ENCODE measurements at places on chromosomes 16 and 17.

- no peak for DNase-seq
Measured at GRCh38 chr17:83118071-83118841, 38.8 kb downstream of the METRNL start.

DNA sequence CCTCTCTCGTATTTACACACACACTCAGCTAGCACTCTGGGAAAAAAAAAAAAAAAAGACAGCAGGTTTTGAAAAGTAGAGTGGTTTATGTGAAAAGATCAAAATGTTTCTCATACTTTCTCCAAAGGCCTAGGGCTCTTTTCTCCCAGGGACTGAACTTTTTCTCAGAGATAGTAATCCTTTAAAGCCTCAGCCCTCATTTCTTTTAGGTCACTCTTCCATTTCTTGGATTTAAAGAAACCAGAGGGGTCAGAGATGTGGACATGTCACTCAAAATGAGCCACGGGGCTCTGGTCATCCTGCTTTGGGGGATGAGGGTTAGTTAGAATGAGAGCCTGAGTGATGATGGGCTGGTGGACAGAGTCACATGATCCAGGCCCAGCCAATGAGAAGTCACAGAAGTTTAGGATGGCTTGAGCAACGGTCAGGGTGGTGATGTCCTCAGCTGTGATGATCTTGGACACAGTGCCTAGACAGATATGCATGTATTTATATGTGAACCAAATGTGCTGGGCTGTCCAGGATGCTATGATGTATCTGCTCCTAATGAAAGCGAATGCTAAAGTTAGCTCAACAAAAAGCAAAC is 33.7 kb upstream of the AXIN2 start:
- DNase-seq, result no peak

GRCh38 chr17:40436636-40437035 is 6.6 kb upstream of the IGFBP4 start:
- DNase-seq, result no peak

DNA sequence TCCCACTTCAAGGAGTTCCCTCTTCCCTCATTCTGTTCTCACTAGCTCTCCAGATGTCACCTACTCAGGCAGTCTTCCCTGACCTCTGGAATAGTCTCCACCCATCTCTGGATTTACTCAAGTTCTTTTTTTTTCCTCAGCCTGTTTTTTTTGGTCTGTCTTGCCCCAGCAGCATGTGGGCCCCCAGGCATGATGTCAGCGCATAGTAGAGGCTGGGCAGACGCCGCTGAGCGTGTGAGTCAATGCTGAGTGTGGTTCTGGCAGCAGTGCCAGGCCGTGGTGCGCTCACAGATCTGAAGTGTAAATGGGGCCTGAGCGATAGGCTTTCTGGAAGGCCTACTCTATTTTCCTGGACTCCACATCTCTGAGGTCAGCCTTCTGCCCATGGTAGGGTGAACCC is 2.7 kb upstream of the KCNJ18 start:
- peak; percentile 53 for DNase-seq

DNA sequence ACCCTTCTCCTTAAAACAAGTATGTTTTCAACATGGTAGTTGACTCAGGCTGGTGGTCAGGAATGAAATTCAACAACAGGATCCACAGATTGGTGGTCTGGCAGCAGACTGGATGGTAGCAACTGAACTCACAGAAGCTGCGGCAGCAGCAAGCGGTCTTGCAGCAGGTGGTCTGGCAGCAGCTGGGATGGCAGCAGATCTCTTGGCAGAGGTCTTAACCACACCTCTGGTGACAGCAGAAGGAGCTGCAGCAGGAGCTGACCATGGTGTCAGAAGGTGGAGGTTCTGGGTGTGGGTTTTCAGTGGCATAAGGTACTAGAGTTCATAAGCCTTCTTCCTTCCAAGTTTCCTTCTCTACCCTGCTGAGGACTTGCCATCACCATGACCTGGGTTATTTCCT is 2.2 kb upstream of the KRTAP4-1 start:
- DNase-seq, result no peak

DNA sequence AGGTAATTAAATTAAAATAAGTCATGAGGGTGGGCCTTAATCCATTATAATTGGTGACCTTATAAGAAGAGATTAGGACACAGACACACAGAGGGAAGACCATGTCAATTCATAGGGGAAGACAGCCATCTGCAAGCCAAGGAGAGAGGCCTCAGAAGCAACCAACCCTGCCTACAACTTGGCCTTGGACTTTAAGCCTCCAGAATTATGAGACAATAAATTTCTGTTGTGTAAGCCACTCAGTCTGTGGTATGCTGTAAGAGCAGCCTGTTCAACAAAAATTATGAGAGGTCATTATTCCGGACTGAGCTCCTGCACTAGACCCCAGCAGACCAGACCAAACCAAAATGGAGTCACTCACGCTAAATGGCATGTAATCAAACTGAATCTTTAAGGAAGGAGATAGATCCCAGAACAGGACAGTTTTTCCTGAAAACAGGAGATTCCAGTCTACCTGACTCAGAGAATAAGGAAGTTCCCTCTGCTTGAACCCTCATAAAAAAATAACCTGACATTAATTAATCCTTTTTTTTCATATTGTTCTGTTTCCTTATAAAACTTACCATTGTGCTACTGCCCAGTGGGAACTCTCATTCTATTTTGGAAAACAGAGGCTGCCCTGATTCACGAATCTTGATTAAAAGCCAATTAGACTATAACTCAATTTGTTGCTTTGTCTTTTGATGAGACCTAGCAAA is 74.3 kb downstream of the DNAH3 start:
- no peak for DNase-seq

- no peak for DNase-seq
Measured at GRCh38 chr17:15498107-15498506, 30.7 kb upstream of the CDRT4 start.
